HepG2 (cell line): ENCODE measurements at places on chromosomes 2 and 18. TPM values are rescaled to one million over a fixed set of nuclear protein-coding genes. Genes with fewer than 3 reads are reported as not detected.

The WDR12 gene
- 60.5 and 94.4 TPM in 2 replicates for polyA plus RNA-seq

GRCh38 chr2:6418291-6418690 lies 447.4 kb downstream of the CMPK2 start:
- H3K27me3 ChIP-seq, result no peaks in the 10 kb centered on the region
- H3K36me3 ChIP-seq, result no peaks in the 10 kb centered on the region
- H3K4me1 ChIP-seq, result no peaks in the 10 kb centered on the region
- no peak for DNase-seq
- no peak overlapping the region for H3K27ac ChIP-seq
- H3K4me3 ChIP-seq, result no peak overlapping the region

GRCh38 chr18:2223849-2224248 lies 347.5 kb downstream of the METTL4 start:
- H3K27me3 ChIP-seq, result no peaks in the 10 kb centered on the region
- no peak overlapping the region for H3K4me3 ChIP-seq
- no peaks in the 10 kb centered on the region for H3K4me1 ChIP-seq
- peak; percentile 11 for DNase-seq

- H3K27ac ChIP-seq, result peak overlapping the region; percentile 35
- H3K36me3 ChIP-seq, result no peaks in the 10 kb centered on the region
- no peak for DNase-seq
- no peak overlapping the region for H3K4me3 ChIP-seq
- H3K4me1 ChIP-seq, result peaks cover 63% of the 10 kb centered on the region
Measured at GRCh38 chr2:64820901-64821300, 167.2 kb upstream of the SERTAD2 start.

DNA sequence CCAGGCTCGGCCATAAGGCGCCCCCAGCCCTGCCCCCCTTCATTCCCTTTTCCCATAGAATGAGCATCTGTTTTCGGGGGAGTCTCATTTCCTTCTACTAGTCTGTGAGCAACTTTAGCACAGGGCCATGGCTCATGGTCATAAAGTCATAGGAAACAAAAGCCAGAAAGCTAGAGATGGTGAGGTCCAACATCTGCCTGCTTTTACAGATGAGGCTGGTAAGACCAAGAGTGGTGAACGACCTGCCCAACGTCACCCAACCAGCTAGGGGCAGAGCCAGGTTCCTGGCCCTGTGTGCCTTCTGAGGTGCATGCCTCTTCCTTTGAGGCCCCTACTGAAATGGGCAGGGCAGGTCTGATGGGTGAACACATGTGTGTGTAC lies 212.7 kb downstream of the DYSF start:
- no peaks in the 10 kb centered on the region for H3K27me3 ChIP-seq
- no peak overlapping the region for H3K4me3 ChIP-seq
- no peak for DNase-seq
- no peaks in the 10 kb centered on the region for H3K4me1 ChIP-seq
- H3K36me3 ChIP-seq, result no peaks in the 10 kb centered on the region
- no peak overlapping the region for H3K27ac ChIP-seq

DNA sequence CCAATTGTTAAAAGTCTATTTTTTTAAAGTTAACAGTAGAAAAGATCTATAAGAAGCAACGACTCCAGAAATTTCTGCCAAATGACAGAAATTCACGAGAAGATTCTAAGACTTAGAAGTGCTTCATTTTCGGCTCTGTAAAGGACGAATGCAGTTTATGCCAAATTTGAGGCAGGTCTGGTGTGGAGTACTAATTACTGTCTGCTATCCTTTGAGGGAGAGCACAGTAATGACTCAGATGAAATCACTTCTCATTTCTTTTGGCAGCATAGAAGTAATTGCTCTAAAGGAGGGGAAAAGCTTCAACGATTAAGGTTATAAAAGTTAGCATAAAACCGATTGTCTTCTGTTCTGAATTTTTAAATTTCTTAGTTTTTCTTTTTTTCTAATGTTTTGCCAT lies 11.4 kb downstream of the G6PC2 start:
- H3K4me3 ChIP-seq, result no peak overlapping the region
- H3K4me1 ChIP-seq, result no peaks in the 10 kb centered on the region
- no peak overlapping the region for H3K27ac ChIP-seq
- no peak for DNase-seq

DNA sequence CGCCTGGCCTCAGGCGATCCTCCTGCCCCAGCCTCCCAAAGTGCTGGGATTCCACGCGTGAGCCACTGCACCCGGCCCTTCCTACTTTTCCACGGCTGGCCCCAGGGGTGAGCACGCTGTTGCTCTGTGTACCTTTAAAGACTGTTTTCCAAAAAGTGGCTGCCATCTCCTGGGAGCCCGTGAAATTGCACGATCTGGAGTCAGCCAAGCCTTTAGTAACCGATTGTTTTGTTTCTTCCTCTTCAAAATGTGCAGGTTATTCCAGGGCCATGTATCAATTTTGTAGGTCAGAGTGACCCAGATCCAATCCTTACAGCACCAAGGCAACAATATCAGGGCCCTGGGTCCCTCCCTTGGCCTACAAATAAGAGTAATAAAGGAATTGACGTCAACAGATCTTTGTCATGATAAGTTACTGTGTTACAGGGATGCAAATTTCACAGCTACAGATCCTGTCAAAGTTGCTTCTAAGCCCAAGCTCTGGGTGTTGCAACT lies 135.6 kb upstream of the ZNF236 start:
- peaks cover 59% of the 10 kb centered on the region for H3K27me3 ChIP-seq
- no peak overlapping the region for H3K27ac ChIP-seq
- peak; percentile 48 for DNase-seq

GRCh38 chr2:45283764-45284620 lies 274.7 kb upstream of the SIX2 start:
- no peaks in the 10 kb centered on the region for H3K36me3 ChIP-seq
- H3K27ac ChIP-seq, result no peak overlapping the region
- H3K4me3 ChIP-seq, result no peak overlapping the region
- DNase-seq, result no peak

DNA sequence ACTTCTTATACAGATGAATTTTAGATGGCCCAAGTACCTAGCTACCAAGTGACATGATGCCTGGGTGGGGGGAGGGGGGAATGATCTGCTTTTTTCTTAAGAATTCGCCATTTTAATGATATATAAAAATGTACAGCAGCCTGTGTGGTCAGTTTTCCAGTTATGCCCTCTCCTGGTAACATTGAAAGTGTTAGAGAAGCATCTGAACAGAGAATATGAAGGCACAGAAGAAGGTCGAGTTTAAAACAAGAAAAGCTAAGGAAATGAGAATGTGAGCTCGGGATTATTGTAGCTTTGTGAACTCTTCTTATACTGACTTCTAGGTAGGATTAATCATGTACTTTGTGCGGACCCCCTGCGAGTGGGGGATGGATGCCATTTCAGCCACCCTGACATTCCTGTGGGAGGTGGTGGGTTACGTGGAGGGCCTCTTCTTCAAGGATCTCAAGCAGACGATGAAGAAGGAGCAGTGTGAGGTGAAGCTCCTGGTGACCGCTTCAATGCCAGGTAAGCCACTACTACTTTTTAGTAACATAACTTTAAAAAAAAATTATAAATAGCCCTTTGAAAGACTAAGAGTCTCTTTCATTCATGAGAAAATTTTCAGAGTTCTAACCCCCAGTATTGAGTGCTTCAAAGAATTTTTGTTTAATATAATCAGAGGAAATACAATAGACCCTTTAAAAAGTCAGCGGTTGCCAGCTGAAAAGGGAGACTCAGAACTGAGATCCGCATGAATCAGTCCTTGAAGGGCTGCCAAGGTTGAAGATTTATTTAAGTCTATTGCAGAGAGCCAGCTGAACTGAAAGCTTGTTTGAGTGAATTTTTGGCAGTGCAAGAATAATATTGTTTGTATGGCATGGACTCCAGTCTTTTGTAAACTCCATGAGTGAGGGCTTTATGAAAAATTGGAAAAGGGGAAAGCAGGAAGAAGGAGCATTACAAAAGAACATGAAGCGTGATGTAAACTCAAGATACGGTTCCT lies 68.6 kb upstream of the RPE start:
- H3K27ac ChIP-seq, result no peak overlapping the region
- no peaks in the 10 kb centered on the region for H3K4me1 ChIP-seq
- no peaks in the 10 kb centered on the region for H3K36me3 ChIP-seq
- H3K27me3 ChIP-seq, result no peaks in the 10 kb centered on the region

DNA sequence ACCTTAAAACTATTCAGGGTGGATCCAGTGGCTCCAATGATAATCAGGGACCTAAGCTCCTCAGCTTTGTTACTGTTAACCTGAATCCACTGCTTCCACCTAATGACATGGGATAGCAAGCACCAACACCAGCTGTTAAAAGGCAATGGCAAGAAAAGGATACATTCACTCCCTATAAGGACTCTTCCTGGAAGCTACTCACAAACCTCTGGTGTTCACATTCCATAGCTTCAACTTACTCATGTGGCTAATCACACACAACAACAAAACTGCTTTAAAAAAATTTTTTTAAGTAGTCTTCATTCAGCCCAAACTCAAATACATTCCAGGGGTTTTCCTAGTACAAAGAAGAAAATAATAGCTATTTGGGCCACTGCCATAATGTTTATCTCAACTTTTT lies 24.5 kb downstream of the ROCK2 start:
- DNase-seq, result no peak
- peaks cover 44% of the 10 kb centered on the region for H3K4me1 ChIP-seq
- no peak overlapping the region for H3K4me3 ChIP-seq
- H3K36me3 ChIP-seq, result peaks cover 3% of the 10 kb centered on the region

GRCh38 chr2:60957224-60957623 lies 60.3 kb upstream of the PEX13 start:
- H3K4me1 ChIP-seq, result no peaks in the 10 kb centered on the region
- peaks cover 32% of the 10 kb centered on the region for H3K36me3 ChIP-seq
- no peak overlapping the region for H3K4me3 ChIP-seq

The EGR4 gene
- not detected in 2 replicates for polyA plus RNA-seq

GRCh38 chr2:17600556-17601204 lies 60.2 kb downstream of the VSNL1 start:
- H3K4me1 ChIP-seq, result peaks cover 6% of the 10 kb centered on the region
- peaks cover 57% of the 10 kb centered on the region for H3K36me3 ChIP-seq
- H3K4me3 ChIP-seq, result no peak overlapping the region
- no peak overlapping the region for H3K27ac ChIP-seq
- no peak for DNase-seq

DNA sequence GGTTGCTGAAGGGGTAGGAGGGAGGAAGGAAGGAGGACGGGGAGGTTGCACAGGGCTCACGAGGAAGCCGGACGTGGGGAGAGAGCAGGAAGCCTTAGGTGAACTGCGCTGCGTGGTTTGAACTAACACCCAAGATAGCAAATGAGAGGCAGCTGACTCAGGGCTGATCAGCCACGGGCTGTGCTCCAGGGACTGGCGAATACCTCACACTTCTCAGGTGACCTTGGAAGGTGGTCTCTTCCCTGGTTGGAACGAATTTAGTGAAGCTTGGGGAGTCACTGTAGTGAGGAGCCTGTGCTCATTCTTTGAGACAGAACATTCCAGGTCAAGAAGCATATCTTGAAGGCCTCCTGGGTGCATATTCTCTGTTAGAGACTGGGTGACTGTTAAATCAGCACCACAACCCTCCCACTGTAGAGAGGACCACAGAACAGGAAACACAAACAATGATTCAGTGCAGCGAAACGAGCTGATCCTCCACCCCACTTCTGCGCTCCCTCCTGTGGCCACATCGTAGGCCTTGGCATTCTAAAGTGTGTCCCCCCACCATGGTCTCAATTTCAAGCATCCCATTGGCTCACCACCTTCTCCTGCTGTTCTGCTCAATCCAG lies 33.8 kb downstream of the TOGARAM2 start:
- no peaks in the 10 kb centered on the region for H3K4me1 ChIP-seq
- H3K36me3 ChIP-seq, result no peaks in the 10 kb centered on the region
- DNase-seq, result no peak
- peaks cover 71% of the 10 kb centered on the region for H3K27me3 ChIP-seq

GRCh38 chr2:222521099-222521498 lies 96.8 kb downstream of the SGPP2 start:
- H3K27ac ChIP-seq, result no peak overlapping the region
- no peaks in the 10 kb centered on the region for H3K27me3 ChIP-seq
- DNase-seq, result no peak
- H3K4me3 ChIP-seq, result no peak overlapping the region

DNA sequence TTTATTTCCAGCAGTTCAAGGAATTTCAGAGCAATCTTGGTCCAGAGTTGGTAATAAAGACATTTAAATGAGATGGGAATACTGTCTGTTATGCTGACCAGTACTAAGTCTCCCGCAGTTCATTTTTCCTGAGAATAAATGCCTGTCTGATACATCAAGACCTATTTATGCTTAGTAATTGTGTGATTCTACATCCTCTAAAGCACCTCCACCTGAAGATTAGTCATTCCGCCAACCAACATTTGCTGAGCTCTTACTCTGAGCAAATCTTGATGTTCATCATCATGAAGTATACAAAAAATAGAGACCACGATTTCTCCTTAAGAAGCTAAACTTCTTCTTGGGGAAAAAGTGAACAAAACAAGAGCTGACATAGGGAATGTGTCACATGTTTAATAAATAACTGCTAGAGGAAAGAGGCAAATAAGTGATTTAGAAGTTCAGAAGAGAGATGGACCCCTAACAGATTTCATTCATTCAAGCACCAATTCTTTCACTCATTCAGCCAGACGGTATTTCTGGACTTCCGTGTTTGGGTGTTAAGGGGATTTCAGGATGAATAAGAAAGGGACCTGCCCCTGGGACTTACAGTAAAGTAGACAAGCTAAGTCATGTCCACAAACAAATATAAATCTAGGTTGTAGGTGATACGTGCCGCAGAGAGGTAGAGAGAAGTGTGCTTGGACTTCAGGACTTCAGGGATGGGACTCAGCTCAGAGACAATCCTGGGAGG lies 34.2 kb upstream of the PPP4R1 start:
- H3K36me3 ChIP-seq, result no peaks in the 10 kb centered on the region
- H3K4me1 ChIP-seq, result peaks cover 50% of the 10 kb centered on the region
- no peak overlapping the region for H3K27ac ChIP-seq
- no peak for DNase-seq
- no peaks in the 10 kb centered on the region for H3K27me3 ChIP-seq

The GPR45 gene
- polyA plus RNA-seq, result not detected in 2 replicates

DNA sequence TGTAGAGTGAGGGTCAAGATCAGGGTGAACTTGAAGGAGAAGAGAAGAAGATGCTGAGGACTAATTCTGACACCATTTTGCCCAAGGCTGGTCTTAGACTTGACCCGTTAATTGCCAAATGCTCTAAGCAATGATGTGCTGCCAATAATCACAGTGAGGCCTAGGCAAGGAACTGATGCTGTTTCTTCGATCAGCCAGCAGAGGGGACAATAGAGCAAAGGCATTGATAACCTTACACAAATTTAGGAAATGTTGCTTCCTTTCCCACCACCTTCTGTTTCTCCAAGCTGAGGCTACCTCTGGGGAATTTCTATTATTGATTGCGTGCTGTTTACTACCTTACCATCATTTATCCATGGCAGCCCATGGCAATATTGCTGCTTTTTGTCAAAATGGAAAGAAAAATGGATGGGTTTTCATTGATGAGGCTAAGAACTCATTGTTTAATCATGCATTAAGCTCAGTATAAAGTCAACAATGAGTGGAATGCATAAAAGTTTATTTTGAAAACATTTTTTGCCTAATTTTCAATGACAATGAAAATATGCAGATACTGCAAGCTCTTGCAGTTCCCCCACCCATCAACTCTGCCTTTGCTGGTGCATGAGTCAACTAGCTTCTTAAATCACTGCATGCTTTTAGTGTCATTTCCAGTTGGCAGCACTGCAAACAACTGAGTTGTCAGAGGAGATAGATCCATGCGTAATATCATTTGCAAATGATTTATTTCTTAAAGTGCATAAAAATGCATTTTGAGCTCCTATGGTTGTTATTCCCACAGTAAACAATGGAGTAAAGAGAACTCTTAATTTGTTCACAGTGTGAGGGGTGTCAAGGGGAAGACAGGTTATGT lies 116.4 kb upstream of the NYAP2 start:
- H3K36me3 ChIP-seq, result no peaks in the 10 kb centered on the region
- H3K27ac ChIP-seq, result no peak overlapping the region
- DNase-seq, result peak; percentile 16
- no peaks in the 10 kb centered on the region for H3K4me1 ChIP-seq
